ENCODE measurements at places on chromosomes 4 and X.

GRCh38 chr4:55610381-55610780 lies 18.3 kb upstream of the PDCL2 start:
- DNase-seq: peak; percentile 16

- peak; percentile 61 for DNase-seq
Measured at GRCh38 chr4:99827454-99827853, 10.8 kb downstream of the DAPP1 start.

DNA sequence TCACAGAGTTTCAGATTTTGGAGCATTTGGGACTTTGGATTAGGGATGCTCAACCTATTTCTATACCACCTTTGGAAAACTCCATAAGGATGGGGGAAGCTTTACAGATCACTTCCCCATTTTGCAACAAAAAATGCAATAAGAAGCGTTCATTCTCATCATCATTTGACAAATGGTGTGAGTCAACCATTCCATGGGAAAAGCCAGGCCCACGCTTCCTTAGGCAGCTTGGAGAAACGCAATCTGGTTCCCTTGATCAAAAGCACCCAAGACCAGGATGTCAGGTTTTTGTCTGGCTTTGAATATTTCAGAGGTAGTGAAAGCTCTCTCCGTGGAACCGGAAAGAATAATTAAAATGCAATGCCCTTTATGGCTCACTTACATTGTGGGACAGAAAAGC lies 79.3 kb upstream of the C4orf50 start:
- no peak for DNase-seq

DNA sequence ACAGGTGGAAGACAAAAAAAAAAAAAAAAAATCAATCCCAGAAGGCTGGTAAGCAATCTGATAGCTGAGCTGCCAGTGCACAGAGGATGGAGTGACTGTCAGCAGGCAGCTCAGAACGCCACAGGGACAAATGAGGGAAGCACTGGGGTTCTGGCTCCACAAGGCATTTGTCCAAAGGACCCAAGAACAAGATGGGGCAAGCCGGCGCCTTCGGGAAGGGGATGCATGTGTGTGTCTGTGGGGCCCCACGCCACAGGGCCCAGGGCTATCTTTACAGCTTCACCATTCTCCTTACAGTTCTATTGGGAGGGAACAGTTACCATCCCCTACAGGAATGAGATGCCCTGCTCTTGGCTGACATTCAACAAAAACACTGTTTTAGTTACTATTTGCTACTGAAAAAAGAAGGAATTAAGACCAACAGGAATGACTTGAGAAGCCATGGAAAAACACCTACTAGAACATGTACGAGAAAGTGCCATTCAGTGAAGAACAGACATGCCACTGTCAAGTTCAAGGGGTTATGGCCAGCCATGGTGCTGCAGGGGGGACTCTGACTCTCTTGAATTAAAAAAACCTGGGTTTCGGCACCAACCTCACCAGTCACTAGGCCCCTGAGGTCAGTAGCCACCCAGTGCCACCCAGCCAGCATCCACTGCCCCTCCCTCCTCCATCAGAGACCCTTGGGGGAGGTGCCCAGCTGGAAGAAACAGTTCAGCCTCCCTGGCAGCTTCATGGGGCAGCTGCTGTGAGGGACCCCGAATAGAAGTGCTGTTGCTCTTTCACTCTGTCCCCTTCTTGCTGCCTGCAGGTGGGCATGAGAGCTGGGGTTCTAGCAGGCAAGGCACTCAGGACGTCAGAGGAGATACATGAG lies 18.5 kb downstream of the WDR1 start:
- no peak for DNase-seq

- no peak for DNase-seq
Measured at GRCh38 chr4:10050261-10050661, 29.0 kb upstream of the SLC2A9 start.

GRCh38 chrX:19650996-19651395 lies 135.7 kb upstream of the MAP3K15 start:
- DNase-seq: no peak

- DNase-seq: peak; percentile 40
Measured at GRCh38 chr4:134544303-134544770, 342.7 kb upstream of the PABPC4L start.

GRCh38 chr4:181468451-181468850 lies 774.8 kb upstream of the TENM3 start:
- DNase-seq: no peak

- no peak for DNase-seq
Measured at GRCh38 chr4:6356076-6356560, 86.5 kb downstream of the WFS1 start.

DNA sequence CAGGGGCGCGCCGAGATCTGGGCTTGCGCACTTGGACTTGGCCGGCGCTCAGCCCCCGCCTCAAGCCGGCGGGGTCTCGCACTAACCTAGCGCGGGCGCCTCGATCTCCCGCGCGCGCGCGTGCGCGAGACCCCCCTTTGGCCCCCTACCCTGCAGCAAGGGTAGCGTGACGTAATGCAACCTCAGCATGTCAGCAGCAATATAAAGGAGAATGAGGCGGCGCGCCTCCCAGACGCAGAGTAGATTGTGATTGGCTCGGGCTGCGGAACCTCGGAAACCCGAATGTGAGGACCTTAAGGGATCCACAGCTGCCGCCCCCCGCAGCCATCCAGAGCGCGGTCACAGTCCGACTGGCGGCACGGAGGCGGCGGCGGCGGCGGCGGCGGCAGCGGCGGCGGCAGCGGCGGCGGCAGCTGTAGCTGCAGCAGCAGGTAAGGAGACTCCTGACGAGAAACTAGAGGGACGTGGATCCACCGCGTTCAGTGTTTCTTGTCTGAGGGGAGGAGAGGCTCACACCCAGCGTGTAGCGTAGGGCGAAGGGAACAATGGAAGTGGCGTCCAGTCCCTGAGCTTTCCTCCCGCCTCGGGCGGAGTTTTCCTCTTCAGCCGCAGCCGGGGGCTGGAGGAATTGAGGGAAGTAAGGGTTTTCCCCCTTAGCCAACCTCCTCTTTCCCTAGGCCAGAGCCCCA lies at the start of the genes SATL1 and ZNF711:
Gene SATL1 (minus strand): TSS at position 19 of the 689 bp plus-strand sequence. CDS start 134,811 bp downstream, outside the sequence.
Gene ZNF711 (plus strand): TSS at position 231 of the 689 bp plus-strand sequence. CDS start 3,582 bp downstream, outside the sequence.
- DNase-seq: no peak

- DNase-seq: no peak
Measured at GRCh38 chr4:152979731-152980330, 43.7 kb downstream of the FHDC1 start.

DNA sequence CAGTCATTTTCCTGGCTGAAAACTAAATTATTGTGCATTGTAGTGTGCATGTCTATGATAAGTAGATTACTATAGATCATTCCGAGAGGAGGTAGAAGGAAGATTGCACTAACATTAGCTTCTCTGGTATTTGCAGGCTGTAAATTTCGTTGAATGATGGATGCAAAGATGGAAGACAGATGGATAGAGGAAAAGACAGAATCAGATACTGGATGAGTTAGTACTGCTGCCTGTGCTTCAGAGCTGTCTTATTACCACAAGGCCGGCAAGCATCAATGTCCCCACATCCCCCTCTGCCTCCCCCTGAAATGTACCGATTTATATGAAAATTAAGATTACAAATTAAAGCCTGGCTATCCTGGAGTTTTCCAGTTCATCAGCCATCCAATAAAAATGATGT lies 17.7 kb downstream of the NAA11 start:
- DNase-seq: no peak

- peak; percentile 47 for DNase-seq
Measured at GRCh38 chr4:173181848-173182247, 13.2 kb downstream of the GALNT7 start.

DNA sequence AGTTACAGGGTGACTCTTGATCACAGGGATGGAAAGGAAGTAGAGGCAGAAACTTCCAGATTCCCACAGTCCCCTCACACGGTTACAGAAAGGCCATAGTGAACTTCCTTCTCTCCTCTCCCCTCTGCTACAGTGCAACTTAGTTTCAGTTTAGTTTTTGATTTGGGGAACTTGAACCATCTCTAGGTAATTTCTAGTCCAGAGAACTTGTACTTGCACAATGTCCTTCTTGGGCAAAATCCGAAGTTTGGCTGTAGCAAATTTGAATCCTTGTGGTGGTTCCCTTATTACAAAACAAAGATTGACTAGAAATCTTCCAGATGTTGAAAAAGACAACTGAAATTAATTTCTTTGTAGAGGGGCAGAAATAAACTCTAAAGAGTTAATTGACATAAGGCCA lies 1.2 kb upstream of the BLTP1 start:
- no peak for DNase-seq

- DNase-seq: no peak
Measured at GRCh38 chr4:119206178-119206577, 6.3 kb upstream of the USP53 start.

- DNase-seq: no peak
Measured at GRCh38 chrX:9867226-9867625, 81.0 kb downstream of the SHROOM2 start.

GRCh38 chr4:119478446-119479179 lies 150.0 kb downstream of the PDE5A start:
- no peak for DNase-seq

GRCh38 chrX:18003876-18004275 lies 142.8 kb upstream of the RAI2 start:
- no peak for DNase-seq

GRCh38 chr4:110518889-110519490 lies 43.0 kb downstream of the ENPEP start:
- DNase-seq: peak; percentile 55

GRCh38 chr4:143354990-143355389 lies 18.3 kb downstream of the GAB1 start:
- DNase-seq: no peak

DNA sequence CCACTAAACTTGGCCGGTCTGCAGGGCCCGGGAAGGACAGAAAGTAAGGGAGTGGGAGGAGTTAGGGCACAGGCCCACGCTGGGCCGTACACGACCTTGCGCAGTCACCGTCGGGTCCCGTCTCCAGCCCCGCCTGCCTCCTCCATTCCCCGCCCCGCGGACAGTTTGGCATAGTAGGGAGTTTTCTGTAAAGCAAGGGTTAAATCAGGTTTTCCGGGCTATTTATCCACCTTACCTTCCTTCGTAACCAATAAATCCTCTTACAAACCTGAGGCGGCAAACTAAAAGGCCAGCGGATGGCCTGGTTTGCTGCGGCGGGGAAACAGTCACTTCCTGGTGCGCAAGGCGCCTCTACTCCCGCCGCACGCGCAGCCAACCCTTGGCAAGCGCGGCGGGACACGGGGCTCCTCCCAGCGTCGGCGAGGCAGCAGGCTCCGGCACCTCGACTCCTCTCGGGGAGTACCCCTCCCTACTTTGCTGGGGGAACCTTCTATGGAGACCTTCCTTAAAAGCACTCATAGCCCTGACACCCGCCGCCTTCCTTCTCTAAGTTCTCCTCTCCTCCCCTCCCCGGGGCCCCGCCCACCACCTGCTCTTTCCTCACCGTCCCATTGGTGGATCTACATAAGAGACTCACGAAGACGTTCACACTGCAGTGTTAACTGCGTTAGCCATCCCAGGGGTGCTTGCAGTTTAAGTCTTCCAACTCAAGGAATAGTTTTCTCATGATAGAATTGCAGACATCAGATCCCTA lies at the start of gene TRMT2B:
Gene TRMT2B (minus strand): TSS at position 563 of the 754 bp plus-strand sequence. CDS start 9,822 bp downstream, outside the sequence.
- DNase-seq: peak; percentile 73

DNA sequence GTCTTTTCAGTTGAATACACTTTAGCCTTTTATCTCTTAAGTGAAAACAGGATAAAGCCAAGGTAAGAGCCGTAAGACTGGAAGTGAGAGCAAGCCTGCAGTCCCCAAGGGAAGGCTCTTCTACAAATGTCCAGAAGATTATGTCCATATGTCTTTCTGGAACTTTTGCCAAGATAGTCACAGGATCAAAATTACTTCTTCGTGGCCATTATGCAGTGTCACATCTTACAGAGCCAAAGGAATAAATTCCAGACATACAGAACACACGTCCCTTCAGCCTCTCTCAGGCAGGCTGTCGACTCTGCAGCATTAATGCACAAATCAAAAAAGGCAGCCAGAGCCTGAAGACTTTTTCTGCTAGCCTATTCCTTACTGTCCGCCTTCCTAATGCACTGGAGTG lies 10.9 kb upstream of the GATB start:
- no peak for DNase-seq
